ENCODE measurements at places on chromosomes 5 and 9. TPM values are rescaled to one million over a fixed set of nuclear protein-coding genes. Genes with fewer than 3 reads are reported as not detected.

DNA sequence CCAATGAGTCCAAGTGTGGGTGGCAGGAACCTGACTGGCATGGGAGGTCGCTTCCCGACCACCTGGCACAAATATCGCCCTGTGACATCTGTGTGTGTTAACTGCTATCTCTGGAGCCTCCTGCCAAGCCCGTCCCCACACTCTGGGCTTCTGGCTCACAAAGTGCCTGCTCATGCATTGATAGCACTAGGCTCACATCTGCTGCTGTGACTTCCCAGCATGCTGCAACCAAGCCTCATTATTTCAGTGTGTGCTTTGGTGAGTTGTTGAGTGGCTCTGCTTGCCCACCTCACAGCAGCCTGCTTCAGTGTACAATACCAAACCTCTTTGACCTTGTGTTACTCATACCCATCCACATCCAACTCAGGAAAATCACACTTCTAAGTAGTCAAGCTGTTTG is 139.8 kb downstream of the APBA1 start:
- H3K4me1 ChIP-seq, result no peaks in the 10 kb centered on the region
- peak; percentile 8 for DNase-seq
- H3K4me3 ChIP-seq, result no peak overlapping the region
- H3K36me3 ChIP-seq, result no peaks in the 10 kb centered on the region
- H3K27me3 ChIP-seq, result no peaks in the 10 kb centered on the region

DNA sequence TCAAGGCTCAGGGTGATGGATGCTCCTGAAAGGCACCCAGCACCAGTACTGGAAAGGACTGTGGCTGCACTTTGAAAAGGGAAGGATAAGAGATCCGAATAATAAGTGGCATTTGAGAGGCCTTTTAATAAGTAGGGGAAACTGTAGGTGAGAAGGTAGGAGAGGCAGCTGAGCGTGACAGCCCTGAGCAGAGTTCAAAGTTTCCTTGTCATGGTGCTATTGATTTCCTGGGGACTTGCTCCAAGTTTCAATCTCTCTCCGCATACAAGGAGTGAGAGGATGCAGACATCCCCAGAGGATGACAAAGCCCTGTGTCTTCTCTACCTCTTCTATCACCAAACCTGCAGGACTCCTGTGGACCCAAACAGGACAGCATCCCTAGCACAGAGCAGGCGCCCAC is 354.5 kb downstream of the SPOCK1 start:
- H3K27me3 ChIP-seq, result peaks cover 3% of the 10 kb centered on the region
- H3K27ac ChIP-seq, result no peak overlapping the region
- H3K4me1 ChIP-seq, result no peaks in the 10 kb centered on the region

GRCh38 chr9:133979273-133979920 is 12.7 kb downstream of the VAV2 start:
- H3K4me3 ChIP-seq, result no peak overlapping the region
- peaks cover 48% of the 10 kb centered on the region for H3K4me1 ChIP-seq
- H3K27ac ChIP-seq, result peak overlapping the region; percentile 88
- peak; percentile 88 for DNase-seq
- no peaks in the 10 kb centered on the region for H3K36me3 ChIP-seq

- no peaks in the 10 kb centered on the region for H3K27me3 ChIP-seq
- H3K4me1 ChIP-seq, result no peaks in the 10 kb centered on the region
- DNase-seq, result no peak
- no peak overlapping the region for H3K4me3 ChIP-seq
These were observed 67.0 kb downstream of the NDFIP1 start for GRCh38 chr5:142175461-142176142.

- H3K36me3 ChIP-seq, result no peaks in the 10 kb centered on the region
- H3K4me3 ChIP-seq, result no peak overlapping the region
- no peaks in the 10 kb centered on the region for H3K27me3 ChIP-seq
- no peak overlapping the region for H3K27ac ChIP-seq
These were observed 37.9 kb downstream of the SPZ1 start for GRCh38 chr5:80357671-80358070.

GRCh38 chr5:3913279-3913678 is 317.6 kb downstream of the IRX1 start:
- no peak overlapping the region for H3K27ac ChIP-seq
- no peak for DNase-seq
- no peaks in the 10 kb centered on the region for H3K4me1 ChIP-seq

- no peaks in the 10 kb centered on the region for H3K36me3 ChIP-seq
- DNase-seq, result no peak
- H3K27ac ChIP-seq, result no peak overlapping the region
These were observed 80.8 kb upstream of the IL12B start for GRCh38 chr5:159411115-159411514.

DNA sequence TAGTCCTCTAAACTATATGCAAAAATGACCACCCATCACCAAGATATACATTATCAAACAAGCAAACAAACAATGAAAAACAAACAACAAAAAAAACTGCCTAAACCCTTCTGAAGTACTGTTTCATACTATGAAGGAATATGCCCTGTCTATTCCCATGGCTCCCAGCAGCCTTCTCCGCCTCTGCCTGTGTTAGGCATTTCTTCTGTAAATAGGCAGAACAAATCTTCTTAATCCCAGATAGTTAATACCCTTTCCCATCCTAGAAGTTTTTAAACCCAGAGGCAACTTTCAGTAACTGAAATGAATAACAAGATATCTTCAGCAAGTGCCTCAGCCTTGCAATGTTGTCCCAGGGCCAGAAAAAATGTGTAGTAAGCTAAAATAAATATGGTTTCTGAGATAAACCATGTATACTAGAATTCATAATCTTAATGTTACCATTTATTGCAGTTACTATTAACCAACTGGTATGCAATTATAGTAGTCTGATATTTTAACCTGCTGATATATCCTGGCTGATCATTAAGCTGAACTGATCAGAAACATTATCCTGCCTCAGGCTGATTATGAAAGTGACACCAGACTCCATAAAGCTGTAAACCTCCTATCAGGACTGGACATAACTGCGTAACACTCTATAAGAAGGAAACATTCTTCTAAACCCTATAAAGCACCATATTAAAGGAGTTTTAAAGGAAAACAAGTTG is 68.5 kb downstream of the ANKRD31 start:
- no peaks in the 10 kb centered on the region for H3K27me3 ChIP-seq
- no peaks in the 10 kb centered on the region for H3K4me1 ChIP-seq
- no peak overlapping the region for H3K27ac ChIP-seq
- no peak for DNase-seq
- no peaks in the 10 kb centered on the region for H3K36me3 ChIP-seq

- no peaks in the 10 kb centered on the region for H3K36me3 ChIP-seq
- H3K27me3 ChIP-seq, result no peaks in the 10 kb centered on the region
- H3K4me3 ChIP-seq, result no peak overlapping the region
- no peaks in the 10 kb centered on the region for H3K4me1 ChIP-seq
- no peak for DNase-seq
These were observed 169.2 kb upstream of the RGMB start for GRCh38 chr5:98604301-98604700.

DNA sequence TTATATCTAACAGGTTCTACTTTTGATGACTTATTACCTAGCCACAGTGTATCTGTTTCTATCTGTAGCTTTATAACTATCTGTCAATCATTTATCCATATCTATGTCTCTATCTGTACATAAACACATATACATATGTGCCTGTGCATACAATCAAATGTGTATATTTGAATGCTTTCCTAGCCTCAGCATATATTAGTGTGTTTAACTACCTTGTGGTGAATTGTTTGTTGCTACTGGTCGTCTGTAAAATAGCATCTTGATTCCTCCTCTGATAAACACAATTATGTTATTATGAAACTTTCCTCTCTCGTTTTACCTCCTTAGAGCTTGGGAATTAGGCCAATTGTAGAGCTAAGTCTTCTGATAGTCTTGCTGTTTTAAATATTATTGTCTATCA is 44.4 kb downstream of the PARP8 start:
- no peaks in the 10 kb centered on the region for H3K36me3 ChIP-seq
- H3K4me1 ChIP-seq, result peaks cover 3% of the 10 kb centered on the region
- DNase-seq, result no peak
- H3K27ac ChIP-seq, result no peak overlapping the region

DNA sequence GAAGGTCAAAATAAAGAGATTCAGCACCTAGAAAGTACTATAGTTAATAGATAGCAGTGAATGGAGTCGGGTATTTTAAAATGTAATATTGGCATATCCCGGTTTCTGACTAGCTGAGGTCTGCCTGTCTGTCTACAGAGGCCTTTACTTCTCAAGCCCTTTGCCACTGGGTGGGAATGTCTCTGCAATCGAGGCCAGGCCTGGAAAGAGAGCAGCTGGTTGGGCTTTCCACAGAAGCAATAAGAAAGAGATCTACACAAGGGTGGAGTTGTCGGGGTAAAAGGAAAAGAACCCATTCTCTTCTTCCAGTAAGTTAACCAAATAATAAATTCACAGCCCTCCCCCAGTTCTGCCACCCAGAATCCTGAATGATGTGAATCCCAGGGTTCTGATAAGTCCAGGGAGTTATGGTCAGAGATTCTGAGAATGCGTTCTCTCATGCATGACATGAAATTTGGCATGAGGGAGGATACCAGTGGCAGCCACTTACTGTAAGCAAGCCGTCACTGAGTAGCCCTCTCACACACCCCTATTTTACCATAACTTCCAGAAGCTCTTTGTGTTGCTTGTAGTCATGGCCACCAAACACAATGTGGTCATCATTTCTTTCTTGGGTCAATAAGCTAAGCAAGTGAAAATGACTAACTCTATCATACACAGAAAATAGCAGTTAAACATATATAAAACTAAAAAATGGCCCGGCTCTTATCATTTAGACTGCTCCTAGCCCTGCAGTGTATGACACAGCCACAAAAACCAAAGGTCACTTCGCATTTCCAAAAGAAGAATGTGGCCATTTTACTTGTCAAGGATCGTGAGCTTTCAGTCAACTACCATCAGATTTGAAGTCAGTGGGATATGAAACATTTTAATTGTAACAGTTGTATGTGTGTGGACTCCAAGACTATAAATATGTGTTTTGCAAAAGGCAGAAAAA is 185.0 kb downstream of the GLIS3 start:
- peaks cover 3% of the 10 kb centered on the region for H3K36me3 ChIP-seq
- DNase-seq, result no peak
- H3K27ac ChIP-seq, result no peak overlapping the region
- H3K27me3 ChIP-seq, result no peaks in the 10 kb centered on the region
- peaks cover 4% of the 10 kb centered on the region for H3K4me1 ChIP-seq

GRCh38 chr9:128216781-128217553 is 13.8 kb downstream of the DNM1 start:
- H3K4me1 ChIP-seq, result no peaks in the 10 kb centered on the region
- no peak for DNase-seq
- H3K27me3 ChIP-seq, result no peaks in the 10 kb centered on the region
- H3K36me3 ChIP-seq, result peaks cover 3% of the 10 kb centered on the region

DNA sequence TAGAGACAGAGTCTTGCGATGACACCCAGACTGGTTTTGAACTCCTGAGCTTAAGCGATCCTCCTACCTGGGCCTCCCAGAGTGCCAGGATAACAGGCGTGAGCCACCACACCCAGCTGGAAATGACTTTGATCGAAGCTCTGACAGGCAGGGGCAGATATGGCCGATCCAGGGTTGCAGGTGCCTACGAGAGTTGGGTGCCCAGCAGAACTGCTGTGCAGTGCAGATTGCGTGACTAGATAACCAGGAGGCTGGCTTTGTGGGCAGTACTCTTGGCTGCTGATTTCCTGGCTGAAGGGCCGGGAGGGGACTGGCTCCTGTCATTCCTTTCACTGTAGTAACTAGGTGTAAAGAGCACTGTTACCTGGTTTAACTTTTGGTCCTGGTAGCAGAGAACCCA is 11.8 kb downstream of the TBC1D13 start:
- no peak overlapping the region for H3K4me3 ChIP-seq
- H3K36me3 ChIP-seq, result peaks cover 27% of the 10 kb centered on the region
- H3K27ac ChIP-seq, result no peak overlapping the region
- no peaks in the 10 kb centered on the region for H3K4me1 ChIP-seq
- DNase-seq, result no peak

DNA sequence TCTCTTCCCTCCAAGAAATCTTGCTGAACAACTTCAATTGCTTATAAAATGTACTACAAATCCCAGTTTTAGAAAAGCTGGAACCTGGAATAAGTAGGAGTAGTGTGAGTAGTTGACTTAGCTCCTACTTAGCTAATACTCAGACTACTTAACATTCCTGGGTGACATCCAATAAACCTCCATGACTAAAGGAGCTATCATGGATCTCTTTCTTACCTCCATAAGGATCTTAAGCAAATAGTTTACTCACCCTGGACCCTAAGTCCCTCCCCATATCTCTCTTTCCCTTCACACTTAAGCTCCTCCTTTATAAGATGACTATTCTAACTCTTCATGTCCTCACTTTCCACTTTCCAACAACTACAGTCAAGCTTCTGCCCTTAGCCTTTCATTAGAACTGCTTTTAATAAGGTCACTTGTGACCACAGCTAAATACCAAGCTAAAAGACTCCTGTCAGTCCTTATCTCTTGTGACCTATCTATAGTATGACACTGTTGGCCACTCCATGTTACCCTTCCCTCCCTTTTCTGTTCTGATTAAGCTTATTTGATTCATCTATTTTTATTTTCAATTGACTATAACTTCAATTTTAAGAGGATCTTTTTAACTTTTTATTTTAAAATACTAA is 194.9 kb downstream of the RFX3 start:
- H3K27ac ChIP-seq, result no peak overlapping the region
- no peak overlapping the region for H3K4me3 ChIP-seq
- H3K36me3 ChIP-seq, result no peaks in the 10 kb centered on the region
- H3K27me3 ChIP-seq, result no peaks in the 10 kb centered on the region
- peaks cover 2% of the 10 kb centered on the region for H3K4me1 ChIP-seq
- DNase-seq, result no peak

DNA sequence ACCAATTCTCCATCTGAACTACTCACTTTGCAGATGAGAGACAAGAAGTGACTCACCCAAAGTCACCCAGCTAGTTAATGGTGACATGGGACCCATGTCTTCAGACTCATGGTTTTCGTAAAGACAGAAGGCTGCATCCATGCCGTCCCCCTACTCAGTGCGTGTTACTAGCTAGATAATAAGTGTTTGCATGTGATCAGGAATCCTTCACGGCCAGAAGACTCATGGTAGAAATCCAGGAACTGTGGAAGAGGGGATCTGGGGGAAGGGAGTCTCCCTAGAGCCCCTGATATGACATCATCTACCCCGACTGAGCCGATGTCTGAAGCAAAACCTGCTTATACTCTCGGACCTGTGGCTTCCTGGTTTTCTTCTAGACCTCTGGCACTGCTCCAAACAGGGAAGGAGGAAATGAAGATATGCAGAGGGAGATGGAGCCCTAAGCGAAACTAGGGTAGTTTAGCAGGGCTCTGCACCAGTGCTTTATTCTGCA is 3.3 kb downstream of the RNF183 start:
- H3K36me3 ChIP-seq, result no peaks in the 10 kb centered on the region
- no peak overlapping the region for H3K4me3 ChIP-seq
- DNase-seq, result peak; percentile 65
- H3K27me3 ChIP-seq, result no peaks in the 10 kb centered on the region
- H3K27ac ChIP-seq, result no peak overlapping the region

GRCh38 chr5:149238540-149238939 is 33.1 kb upstream of the AFAP1L1 start:
- peaks cover 32% of the 10 kb centered on the region for H3K36me3 ChIP-seq
- H3K4me1 ChIP-seq, result no peaks in the 10 kb centered on the region
- no peak overlapping the region for H3K27ac ChIP-seq
- no peak overlapping the region for H3K4me3 ChIP-seq
- no peak for DNase-seq
- no peaks in the 10 kb centered on the region for H3K27me3 ChIP-seq

GRCh38 chr9:94922098-94922607 is 195.7 kb downstream of the AOPEP start:
- H3K36me3 ChIP-seq, result no peaks in the 10 kb centered on the region
- H3K4me1 ChIP-seq, result peaks cover 26% of the 10 kb centered on the region
- H3K27ac ChIP-seq, result peak overlapping the region; percentile 22
- DNase-seq, result peak; percentile 90
- no peak overlapping the region for H3K4me3 ChIP-seq

Gene DOLPP1
- 17.6 TPM for total RNA-seq

Gene ENTR1
- total RNA-seq, result 48.4 TPM

Gene SOX30
- total RNA-seq, result not detected

Gene MFAP3
- 31.5 TPM for total RNA-seq

Gene MTMR12
- 43.3 TPM for total RNA-seq

Gene NOXA1
- total RNA-seq, result 10.1 TPM

Measured in lung (tissue), 17 donors.